Astrocyte (in vitro differentiated cells and primary cell): ENCODE measurements at places on chromosomes 7 and 10. TPM values are rescaled to one million over a fixed set of nuclear protein-coding genes. Genes with fewer than 3 reads are reported as not detected.

- peaks cover 9% of the 10 kb centered on the region for H3K36me3 ChIP-seq
- H3K4me3 ChIP-seq: peak overlapping the region; percentile 83
- DNase-seq: peak; percentile 46
Observed at GRCh38 chr10:3068201-3068967, 1.0 kb downstream of the PFKP start.

Gene NPY4R2
- total RNA-seq: not detected in 2 replicates

Gene PPP1R9A
- 5.1 and 7.5 TPM in 2 replicates for total RNA-seq

Gene ZNF467
- 16.5 and 16.6 TPM in 2 replicates for total RNA-seq

Gene CC2D2B
- total RNA-seq: 0.18 and 0.60 TPM in 2 replicates

DNA sequence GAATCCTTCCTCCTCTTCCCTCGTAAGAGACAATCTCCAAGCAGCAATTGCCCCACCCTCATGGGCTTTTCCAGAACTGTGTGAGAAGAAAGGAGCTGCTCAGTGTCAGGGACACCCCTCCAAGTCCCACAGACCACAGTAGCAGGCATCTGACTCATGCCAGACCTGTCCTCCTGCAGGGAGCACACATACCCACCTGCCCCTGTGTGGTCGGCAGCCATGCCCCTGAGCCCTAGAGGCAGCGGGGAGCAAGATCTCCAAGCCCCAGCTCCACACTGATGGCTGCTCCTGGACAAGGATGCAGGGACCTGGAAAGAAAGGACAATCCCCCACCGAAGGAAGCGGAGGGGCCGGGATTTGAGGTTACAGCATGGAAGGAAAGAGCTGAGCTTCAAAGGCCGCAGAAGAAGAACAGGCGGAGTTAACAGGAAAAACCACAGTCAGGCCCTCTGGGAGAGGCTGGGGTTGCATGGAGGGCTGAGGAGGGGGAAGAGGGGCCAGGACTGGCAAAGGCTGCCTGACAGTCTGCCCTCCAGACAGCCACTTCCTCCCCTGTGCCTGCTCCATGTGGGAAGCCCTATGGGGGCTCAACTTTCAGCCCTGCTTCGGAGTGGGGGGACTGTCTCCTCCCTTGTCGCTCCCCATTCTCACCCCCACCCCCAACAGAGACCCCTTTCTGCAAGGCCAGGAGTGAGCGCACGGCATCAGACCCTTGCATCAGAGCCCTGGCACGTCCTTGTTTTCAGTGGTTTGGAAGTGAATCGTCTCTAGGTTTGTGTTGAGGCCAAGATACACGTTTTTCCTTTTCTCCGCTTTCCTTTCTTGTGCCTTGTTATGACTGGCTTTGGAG lies 46.8 kb downstream of the ASB13 start:
- H3K27me3 ChIP-seq: no peaks in the 10 kb centered on the region
- no peaks in the 10 kb centered on the region for H3K36me3 ChIP-seq
- H3K27ac ChIP-seq: no peak overlapping the region
- no peak overlapping the region for H3K4me3 ChIP-seq

GRCh38 chr10:77807706-77808105 lies 118.8 kb downstream of the DLG5 start:
- no peak overlapping the region for H3K4me3 ChIP-seq
- DNase-seq: no peak
- H3K4me1 ChIP-seq: no peaks in the 10 kb centered on the region
- H3K27ac ChIP-seq: no peak overlapping the region
- no peaks in the 10 kb centered on the region for H3K27me3 ChIP-seq
- H3K36me3 ChIP-seq: peaks cover 12% of the 10 kb centered on the region

- H3K27me3 ChIP-seq: no peaks in the 10 kb centered on the region
- DNase-seq: no peak
- H3K4me3 ChIP-seq: no peak overlapping the region
- H3K36me3 ChIP-seq: no peaks in the 10 kb centered on the region
Observed at GRCh38 chr7:26492816-26493215, 201.2 kb downstream of the SNX10 start.

DNA sequence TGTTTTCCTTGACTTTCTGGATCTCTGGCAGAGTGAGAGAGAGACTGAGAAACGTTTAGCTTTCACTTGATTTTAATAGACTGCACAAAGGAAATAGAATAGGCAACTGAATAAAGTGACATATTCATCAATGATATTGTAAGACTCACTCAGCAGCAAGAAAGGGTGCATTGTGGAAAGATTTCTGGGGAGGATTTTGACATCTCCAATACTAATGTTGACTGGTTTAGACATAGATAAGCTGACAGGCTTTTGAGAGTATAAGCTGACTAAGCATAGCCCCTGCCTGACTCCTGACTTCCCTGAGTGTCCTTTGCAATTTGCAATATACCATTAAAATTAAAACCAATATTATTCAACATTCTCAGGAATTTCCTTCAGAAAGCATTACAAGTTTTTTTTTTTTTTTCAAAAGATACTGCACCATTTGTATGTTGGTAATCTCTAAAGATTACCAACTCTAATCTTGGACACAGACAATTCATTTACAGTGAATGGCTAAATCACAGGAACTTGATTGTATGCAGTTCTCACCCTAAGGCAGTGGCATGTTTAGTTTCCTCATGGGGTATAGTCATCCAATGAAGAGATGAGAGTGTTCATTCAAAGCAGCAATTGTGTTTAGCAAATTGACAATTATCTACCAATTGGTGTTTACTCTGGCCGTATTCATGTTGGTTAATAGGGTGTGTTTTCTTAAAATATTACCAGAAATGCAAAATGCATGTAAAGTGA lies 325.6 kb downstream of the SORCS3 start:
- H3K27me3 ChIP-seq: no peaks in the 10 kb centered on the region
- no peak overlapping the region for H3K27ac ChIP-seq
- H3K36me3 ChIP-seq: no peaks in the 10 kb centered on the region
- no peaks in the 10 kb centered on the region for H3K4me1 ChIP-seq
- H3K4me3 ChIP-seq: no peak overlapping the region

- H3K27ac ChIP-seq: no peak overlapping the region
- DNase-seq: no peak
- H3K4me1 ChIP-seq: no peaks in the 10 kb centered on the region
- no peaks in the 10 kb centered on the region for H3K36me3 ChIP-seq
Observed at GRCh38 chr10:106380706-106381105, 783.8 kb downstream of the SORCS1 start.

Gene MOGAT3
- not detected in 2 replicates for total RNA-seq

DNA sequence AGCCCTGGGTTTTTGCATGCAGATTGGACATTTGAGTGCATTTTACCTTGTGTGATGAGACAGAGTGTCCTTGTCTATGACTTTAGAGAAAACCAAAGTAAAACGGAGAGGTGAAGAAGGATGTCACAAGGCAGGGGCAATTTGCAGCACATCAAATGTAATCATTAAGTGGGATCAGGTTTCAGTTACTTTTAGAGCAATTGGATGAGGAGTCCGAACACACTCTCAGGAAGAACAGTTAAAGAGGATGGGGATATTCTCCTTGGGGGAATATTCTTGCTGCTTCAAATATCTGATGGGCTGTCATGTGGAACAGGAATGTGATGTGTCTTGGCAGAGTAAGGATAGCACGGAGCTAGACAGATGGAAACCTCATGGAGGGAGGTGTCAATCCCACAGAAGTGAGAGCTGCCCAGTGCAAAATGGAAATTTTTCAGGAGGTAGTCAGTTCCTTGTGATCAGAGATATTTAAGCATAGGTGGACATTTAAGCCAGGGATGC lies 757 bp downstream of the RAB19 start:
- DNase-seq: peak; percentile 5
- no peak overlapping the region for H3K4me3 ChIP-seq
- H3K4me1 ChIP-seq: peaks cover 10% of the 10 kb centered on the region
- no peak overlapping the region for H3K27ac ChIP-seq
- H3K27me3 ChIP-seq: peaks cover 11% of the 10 kb centered on the region
- H3K36me3 ChIP-seq: no peaks in the 10 kb centered on the region

Gene ITPRIP
- 21.7 and 21.9 TPM in 2 replicates for total RNA-seq

DNA sequence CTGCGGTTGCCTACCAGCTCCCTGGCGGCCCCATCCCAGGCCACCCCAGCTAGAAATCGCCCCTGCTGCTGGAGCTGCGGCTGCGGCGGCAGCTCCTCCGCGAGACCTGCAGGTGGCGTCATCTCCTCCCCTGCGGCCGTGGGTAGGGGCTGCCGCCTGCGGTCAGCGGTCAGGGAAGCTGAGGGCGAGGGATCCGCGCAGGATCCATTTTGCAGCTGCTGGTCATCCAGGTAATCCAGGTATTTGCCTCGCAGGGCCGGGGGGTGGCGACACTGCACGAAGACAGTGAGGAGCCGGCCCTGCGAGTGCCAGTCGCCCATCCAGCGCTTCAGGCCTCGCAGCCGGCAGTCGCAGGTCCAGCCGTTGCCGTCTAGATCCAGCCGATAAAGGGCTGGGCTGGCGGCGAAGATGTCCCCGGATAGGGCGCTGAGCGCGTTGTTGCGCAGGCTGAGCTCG lies 1.5 kb downstream of the TRIL start:
- no peaks in the 10 kb centered on the region for H3K36me3 ChIP-seq
- peak overlapping the region; percentile 43 for H3K4me3 ChIP-seq
- H3K27me3 ChIP-seq: peaks cover 28% of the 10 kb centered on the region
- H3K27ac ChIP-seq: no peak overlapping the region

DNA sequence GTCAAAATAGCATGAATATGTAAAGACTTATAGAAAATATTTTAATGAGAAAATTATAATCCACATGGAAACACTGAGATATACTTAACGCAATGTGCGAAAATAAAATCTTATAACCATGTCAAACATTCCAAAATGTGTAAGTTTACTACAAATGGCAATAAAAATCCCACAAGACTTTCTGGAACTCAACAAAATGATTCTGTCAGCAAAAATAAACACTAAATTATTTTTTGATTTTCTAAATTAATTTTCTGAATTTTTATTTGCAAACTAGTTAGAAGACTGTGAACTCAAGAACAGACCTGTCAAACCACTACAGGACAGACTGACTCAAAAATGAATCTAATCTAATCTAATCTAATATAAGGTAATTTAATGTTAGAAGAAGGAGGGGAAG lies 160.8 kb upstream of the KCTD7 start:
- no peaks in the 10 kb centered on the region for H3K36me3 ChIP-seq
- H3K27ac ChIP-seq: no peak overlapping the region
- no peaks in the 10 kb centered on the region for H3K4me1 ChIP-seq
- DNase-seq: no peak
- H3K4me3 ChIP-seq: no peak overlapping the region
